IPS DF 19.7 (cell line): ENCODE measurements at places on chromosomes 11 and 22.

DNA sequence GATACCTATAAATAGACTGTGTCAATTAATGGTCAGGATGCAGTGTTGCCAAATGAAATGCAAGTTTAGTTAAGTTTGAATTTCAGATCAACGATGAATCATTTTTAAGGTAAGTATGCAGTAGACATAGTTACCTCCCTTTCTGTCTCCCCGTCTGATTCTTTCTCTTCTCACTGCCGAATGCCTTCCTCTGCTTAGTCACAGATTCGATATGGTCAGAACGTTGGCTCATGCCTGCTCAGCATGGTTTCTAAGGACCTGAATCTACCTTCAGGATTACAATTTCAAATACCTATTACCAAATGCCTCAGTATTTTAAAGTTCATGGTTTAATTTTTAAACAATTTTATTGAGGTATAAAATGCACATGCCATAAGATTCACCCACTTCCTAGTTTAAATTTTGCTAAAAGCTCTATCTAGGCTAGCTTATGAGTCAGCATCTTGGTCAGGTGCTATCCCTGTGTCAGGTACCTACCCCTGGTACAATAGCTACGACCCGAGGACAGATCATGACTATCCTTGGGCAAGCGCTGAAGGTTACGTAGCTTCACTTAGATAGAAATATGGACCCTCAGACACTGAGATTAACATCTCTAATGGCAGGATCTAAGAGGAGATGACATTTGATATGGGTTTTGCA, 78.2 kb upstream of the SPON1 start:
- DNase-seq, result no peak

GRCh38 chr11:129418039-129418438, 42.4 kb downstream of the BARX2 start:
- no peak for DNase-seq

DNA sequence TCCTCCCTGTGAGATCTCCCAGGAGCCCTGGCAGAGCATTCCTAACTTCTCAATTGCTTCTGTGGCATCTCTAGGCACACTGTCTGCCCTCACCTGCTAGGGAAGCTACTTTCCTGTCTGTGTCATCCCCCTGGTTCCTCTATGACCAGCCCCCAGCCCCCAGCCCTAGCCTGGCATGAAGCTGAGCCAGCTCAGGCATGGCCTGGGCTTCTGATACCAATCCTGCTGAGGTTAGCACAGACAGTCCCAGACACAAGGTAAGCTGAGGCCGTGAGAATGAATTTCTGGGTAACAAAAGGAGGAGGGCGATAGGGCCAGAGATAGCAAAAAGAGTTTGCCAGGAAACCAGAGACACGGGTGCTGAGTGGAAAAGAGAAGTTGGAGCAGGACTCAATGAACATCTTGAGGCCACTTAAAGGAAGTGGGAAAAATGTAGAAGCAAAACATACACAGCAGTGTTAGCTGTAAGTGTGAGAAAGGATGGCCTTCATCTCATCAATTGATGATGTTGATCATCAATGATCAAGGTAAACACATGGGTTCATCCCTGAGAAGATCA, 87.6 kb upstream of the PICALM start:
- DNase-seq, result no peak

DNA sequence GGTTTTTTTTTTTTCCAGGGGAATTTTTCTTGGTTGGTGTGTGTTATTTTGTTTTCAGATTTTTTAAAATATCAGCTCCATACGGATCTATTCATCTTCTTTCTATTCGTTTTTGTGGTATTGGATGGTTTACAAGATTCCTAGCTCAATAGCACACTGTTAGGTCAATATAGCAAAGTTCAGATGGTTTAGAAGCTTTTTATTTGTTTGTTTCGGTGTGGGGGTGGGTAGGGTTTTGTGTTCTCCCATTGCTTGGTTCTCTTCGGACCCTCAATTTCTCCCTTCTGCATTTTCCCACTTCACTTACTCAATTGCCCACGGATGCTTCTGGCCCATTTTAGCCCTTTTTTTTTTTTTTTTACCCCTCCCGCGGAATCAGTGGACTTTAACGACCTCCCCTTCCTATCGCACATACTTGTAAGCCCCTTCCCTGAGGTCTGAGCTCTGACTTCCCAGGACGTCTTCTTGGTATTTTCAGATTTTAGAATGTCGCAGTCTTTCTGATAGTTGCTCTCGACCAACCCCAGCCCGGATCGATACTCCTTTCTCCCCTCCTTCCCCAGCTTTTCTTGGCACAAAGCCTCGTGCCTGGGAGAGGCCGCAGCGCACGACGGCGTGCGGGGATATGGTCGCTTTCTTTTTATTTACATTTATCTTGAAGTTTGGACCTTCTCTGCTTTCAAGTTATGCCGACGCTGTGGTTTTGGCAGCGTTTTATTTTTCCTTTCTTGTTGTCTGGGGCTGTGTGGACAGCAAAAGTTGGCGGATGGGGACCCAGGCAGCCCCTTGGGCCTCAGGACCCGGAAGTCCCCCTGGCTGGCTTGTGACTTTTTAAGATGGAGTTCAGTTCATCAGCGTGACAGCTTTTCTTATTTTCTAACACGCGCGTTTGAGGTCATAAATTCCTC, 4.4 kb upstream of the SPDYC start:
- DNase-seq, result no peak

DNA sequence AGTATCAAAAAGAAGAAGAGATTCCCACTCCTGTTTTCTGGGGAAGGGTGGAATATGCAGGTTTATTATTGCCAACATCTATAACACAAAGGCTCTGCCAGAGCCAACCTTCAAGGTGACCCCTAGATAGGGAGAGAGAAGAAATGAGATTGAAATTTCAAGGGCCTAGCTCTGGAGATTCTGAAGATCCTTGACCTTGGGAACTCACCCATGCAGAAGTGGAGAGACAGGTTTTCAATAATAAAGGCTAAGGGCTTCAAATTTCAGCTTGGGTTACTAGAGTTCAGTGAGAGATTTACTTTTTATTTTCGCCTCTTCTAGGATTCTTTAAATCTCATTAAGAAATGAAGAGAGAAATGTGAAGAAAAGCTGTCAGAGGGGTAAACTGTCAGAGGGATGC, 98.4 kb downstream of the CD44 start:
- DNase-seq, result no peak

- DNase-seq, result no peak
Observed at GRCh38 chr22:27115816-27116256, 458.4 kb downstream of the MIAT start.

DNA sequence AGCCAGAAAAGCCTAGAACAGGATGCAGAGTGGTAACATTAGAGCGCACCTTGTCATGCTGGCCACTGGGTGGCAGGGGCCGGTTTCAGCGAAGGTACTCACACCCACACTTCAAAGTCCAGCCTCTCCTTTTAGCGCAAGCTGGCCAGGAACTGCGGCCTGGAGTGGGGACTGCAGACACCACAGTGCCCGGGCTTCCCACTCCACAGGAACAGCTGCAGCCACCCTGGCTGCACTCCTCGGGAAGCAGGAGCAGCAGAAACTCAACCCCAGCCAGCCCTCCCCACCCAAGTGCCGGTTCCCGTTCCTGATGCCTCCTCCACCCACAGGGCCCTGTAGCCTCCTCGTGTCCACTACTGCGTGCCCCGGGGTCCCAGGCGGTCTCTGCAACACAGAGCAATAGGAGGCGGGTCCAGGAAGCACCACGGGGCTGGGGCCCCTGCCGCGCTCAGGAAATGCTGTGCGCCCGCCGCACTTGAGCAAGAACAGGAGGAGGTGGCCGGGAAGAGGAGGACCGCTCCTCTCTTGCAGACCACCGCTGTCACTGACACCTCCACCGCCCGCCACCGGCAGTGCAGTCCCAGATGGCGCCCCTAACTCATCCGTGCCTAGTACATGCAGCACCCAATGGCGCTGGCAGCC, 2.2 kb downstream of the RFPL2 start:
- DNase-seq, result peak; percentile 23
